COR-L47 (cell line): ENCODE measurements at places on chromosomes 13 and 19.

- DNase-seq, result no peak
Measured at GRCh38 chr19:56176881-56177280, 1.1 kb downstream of the GALP start.

DNA sequence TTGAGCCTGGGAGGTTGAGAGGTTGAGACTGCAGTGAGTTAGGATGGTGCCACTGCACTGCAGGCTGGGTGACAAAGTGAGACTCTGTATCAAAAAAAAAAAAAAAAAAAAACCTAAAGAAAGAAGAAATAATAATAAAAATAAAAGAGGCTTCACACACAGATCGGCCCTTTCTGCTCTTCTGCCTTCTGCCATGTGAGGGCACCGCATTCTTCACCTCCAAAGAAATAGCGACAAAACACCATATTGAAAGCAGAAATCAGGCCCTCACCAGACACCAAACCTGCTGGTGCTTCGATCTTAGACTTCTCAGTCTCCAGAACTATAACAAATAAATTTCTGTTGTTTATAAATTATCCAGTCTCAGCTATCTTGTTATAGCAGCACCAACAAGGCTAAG, 3.0 kb downstream of the ZNF649 start:
- DNase-seq, result no peak

- no peak for DNase-seq
Measured at GRCh38 chr13:31987535-31988170, 43.9 kb upstream of the FRY start.

- no peak for DNase-seq
Measured at GRCh38 chr19:10206226-10206885, 11.6 kb upstream of the DNMT1 start.

DNA sequence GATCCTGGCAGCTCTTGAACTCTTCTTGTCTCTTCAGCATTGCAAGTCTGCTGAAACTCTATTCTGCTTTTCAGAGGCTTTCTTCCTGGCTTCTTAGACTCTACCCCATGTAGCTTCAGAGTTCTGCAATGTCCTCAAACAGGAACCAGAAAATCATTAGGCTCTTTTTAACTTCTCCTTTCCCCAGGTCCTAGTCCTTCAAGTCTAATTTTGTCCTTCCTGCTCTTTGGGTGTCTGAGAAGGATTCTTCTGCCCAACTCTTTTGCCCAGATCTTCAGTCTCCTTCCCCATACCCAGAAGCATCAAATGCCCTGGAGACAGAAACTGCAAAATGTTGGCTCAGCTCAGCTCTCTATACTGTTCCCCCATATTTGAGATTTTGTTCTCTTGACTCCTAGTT, 50.0 kb upstream of the CALM3 start:
- no peak for DNase-seq

GRCh38 chr19:1116726-1117581, 13.2 kb downstream of the GPX4 start:
- DNase-seq, result no peak

DNA sequence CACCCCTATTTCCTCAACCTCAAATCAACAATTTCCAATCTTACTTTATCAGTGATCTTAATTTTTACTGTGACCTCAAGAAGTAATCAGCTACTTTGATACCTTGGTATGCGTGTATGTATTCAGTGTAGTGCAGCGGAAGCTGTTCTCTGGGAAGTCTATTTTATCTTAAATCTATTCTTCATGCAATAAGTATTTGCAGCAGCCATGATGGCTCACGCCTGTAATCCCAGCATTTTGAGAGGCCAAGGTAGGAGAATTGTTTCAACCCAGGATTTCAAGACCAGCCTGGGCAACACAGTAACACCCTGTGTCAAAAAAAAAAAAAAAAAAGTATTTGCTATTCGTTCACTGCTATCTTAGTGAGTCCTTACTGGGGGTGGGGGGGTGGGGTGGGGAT, 6.5 kb downstream of the SLC25A30 start:
- no peak for DNase-seq

DNA sequence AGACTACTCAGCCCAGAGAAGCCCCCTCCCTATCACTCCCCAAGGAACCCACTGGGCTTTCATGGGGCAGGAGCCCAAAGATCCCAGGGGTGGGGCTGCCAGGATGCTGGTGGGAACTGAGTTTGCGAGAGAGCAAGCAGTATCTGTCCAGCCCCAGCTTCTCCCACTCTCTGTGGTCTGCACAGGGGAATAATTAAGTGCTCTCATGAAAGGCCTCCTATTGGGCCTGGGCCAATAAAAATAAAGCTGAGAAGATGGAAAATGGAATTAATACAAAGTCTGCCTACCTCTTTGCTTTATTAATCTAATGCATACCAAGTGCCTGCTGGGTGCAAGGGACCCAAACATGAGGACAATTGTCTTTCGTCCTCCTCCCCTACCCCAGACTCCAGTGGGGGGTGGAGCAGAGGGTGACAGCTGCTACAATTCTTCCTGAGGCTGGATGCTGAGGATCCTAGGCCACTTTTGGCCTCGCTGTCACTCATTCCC, 5.4 kb downstream of the DDX39A start:
- no peak for DNase-seq

- no peak for DNase-seq
Measured at GRCh38 chr19:23402388-23402787, 7.1 kb upstream of the ZNF91 start.

- no peak for DNase-seq
Measured at GRCh38 chr13:50766013-50766412, 77.5 kb downstream of the DLEU7 start.

DNA sequence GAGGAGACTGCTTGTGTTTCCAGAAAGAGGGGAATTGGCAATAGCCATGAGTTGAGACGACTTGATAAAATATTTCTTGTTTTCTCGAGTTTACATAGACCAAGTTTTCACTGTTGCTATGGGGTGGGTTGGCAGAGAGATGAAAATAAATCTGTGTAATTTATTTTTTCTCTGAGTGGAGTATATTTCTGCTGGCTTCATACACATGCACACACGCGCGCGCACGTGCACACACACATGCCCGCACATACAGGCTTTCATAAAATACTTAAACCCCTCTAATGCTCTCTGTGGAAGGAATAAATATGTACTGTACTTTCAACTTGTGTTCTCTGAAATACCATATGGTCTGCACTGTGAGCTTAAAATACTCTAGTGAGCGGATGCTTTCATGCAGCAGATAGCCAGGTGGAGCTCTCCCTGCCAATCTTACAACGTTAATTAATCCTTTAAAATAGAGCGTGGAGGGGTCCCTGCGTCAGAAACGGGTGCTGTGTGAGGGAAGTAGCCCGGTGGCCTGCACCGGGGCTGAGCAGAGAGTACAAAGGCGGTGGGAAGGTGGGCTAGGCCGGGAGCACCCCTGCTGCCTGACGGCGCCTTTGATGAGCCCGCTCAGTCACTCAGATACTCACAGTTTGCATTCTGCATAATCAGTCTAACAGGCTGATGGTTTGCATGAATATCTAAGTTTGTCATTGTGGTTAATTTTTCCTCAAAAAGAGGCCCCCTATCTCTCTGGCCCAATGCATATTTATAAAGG, 44.1 kb downstream of the CCNE1 start:
- DNase-seq, result no peak

GRCh38 chr13:50682002-50682401, 161.5 kb downstream of the DLEU7 start:
- DNase-seq, result no peak

DNA sequence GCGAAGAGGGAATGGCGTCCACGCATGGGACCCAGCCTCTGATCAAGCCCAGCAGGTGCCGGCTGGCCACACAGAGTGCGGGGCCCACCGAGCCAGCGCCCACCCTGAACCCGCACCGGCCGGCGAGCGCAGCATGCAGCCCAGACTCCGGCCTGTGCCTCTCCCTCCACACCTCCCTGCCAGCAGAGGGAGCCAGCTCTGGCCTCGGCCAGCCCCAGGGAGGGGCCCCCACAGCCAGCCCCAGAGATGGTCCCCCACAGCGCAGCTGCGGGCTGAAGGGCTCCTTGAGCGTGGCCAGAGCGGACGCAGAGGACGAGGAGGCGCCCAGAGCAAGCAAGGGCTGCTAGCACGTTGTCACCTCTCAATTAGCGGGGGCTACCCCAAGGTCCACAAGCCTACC, 904.5 kb downstream of the SLITRK6 start:
- no peak for DNase-seq

- DNase-seq, result no peak
Measured at GRCh38 chr19:5128936-5129389, 160.1 kb downstream of the KDM4B start.

DNA sequence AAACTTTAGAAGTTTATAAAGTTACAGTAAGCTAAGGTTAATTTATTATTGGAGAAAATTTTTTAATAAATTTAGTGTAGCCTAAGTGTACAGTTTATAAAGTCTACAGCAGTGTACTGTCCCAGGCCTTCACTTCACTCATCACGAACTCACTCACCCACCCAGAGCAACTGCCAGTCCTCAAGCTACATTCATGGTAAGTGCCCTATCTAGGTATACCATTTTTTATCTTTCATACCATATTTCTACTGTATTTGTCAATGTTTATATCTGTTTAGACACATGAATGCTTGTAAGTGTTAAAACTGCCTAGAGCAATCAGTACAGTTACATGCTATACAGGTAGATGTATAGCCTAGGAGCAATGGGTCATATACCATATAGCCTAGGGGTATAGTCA, 12.5 kb downstream of the INTS6 start:
- DNase-seq, result no peak

DNA sequence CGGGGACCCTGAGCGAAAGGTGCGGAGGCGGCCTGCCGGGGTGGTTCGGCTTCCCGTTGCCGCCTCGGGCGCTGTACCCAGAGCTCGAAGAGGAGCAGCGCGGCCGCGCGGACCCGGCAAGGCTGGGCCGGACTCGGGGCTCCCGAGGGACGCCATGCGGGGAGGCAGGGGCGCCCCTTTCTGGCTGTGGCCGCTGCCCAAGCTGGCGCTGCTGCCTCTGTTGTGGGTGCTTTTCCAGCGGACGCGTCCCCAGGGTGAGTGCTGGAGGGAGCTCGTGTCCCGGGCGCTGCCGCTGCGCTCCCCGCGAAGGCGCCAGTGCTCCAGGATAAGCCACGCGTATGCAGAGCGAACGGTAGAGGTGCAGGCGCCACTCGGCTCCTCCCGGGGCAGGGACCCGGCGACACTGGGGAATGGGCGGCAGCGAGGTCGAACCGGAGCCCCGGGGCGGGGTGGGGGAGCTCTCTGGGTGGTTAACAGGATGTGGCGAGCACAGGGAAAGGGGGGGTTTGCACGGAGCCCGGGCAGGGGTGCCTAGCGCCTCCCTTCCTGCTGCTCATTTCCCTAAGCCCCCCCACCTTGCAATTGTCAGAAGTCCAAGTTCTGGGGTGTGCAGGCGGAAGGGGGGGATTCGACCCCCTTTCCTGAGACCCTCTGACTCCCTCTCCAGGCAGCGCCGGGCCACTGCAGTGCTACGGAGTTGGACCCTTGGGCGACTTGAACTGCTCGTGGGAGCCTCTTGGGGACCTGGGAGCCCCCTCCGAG, at the start of gene IL27RA:
Gene IL27RA, plus strand, starts transcription at position 44 of the 762 bp plus-strand sequence. Its CDS starts 111 bp downstream, at position 155.
- peak; percentile 54 for DNase-seq
